ENCODE measurements at places on chromosomes 5 and 9.

GRCh38 chr5:43642428-43642827 is 39.4 kb downstream of the NNT start:
- DNase-seq = no peak

DNA sequence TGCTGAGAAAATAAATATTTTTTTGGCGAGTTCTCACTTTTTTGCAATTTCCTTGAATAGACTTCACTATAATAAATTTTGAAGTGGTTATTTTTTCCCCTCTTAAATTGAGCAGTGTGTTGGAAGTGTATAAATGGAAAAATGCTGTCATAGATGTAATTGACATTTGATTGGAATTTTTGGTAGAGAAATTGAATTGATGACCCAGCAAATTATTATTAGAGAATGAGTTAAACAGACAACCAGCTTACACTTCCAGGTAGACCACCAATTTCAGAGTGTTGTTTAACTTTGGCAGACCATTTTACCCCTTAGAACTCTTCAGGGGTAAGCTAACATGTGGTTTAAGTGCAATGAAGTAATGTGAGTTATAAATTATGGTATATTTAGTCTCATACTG is 1.9 kb downstream of the FAF2 start:
- no peak for DNase-seq

DNA sequence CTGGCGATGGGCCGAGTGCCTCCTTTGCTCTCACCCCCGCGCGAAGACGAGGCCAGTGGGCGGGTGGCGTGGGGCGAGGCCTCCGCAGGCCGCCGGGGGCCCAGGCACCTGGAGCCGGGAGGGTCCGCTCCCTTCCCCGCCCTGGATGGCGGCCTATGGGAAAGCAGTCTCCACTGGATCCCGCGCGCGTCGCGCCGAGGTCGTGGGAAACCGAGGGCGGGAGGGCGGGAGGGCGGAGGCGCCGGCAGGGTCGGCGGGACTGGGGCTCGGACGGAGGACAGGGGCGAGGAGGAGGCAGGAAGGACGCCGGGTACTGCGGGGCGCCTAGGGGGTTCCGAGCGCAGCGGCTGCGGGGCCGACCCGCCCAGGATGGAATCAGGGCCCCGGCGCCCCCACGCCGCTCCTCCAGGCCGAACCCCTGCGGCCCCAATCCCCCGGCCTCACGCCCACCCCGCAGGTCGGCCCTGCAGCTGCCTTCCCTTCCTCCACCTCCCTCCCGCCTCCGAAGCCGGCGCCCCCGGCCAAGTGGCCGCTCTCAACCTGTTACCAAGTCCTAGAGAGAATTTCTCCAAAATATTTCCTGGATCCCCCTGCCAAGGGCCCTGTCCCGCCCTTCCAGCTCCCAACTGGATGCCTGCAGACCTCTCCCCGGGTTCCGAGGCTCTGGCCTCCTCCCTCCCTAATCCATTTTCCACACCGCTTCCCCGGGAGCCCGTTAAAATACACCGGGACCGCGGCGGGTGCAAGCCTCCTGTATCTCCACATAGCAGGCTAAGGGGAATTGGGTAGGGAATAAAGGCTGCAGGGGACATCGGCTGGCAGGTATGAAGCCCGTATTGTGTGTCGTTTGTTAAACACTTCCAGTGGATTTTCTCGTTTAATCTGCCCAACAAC is 146.3 kb downstream of the ERCC6L2 start:
- DNase-seq = no peak

GRCh38 chr5:60143942-60144549 is 250.5 kb upstream of the PDE4D start:
- DNase-seq = no peak

GRCh38 chr5:72465601-72466563 is 41.3 kb downstream of the ZNF366 start:
- DNase-seq = peak; percentile 44

GRCh38 chr5:88556406-88556805 is 287.8 kb upstream of the TMEM161B start:
- no peak for DNase-seq
